RPMI7951 (cell line): ENCODE measurements at places on chromosomes 11 and 22. TPM values are rescaled to one million over a fixed set of nuclear protein-coding genes. Genes with fewer than 3 reads are reported as not detected.

DNA sequence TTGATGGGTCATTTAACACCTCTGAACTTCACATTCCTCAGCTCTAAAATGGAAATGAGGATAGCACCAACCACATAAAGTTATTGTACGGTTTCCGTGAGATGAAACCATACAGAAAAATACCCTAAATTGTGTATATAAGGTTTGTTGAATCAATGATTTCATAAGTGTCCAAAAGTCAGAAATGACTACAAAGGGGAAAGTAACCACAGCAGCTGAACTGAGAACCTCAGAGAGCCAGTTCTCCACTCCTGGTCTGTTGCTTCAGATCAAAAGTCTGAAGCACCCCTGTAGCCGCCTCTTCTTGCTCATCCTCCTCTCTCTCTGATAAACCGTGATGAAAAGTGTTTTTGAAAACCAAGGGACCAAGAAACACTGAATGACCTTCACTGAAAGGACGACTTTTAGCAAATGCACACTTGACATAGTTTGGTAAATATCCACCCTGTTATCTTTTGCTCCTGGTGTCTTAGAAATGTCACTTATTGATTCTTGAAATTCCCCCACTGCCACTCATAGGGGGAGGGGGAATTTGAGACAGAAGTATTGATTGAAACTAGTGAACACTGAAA, 194.5 kb downstream of the NAV2 start:
- DNase-seq = no peak

Gene RASL10A
- total RNA-seq = 0.24 TPM in 1 of 2 replicates, not detected in the other

DNA sequence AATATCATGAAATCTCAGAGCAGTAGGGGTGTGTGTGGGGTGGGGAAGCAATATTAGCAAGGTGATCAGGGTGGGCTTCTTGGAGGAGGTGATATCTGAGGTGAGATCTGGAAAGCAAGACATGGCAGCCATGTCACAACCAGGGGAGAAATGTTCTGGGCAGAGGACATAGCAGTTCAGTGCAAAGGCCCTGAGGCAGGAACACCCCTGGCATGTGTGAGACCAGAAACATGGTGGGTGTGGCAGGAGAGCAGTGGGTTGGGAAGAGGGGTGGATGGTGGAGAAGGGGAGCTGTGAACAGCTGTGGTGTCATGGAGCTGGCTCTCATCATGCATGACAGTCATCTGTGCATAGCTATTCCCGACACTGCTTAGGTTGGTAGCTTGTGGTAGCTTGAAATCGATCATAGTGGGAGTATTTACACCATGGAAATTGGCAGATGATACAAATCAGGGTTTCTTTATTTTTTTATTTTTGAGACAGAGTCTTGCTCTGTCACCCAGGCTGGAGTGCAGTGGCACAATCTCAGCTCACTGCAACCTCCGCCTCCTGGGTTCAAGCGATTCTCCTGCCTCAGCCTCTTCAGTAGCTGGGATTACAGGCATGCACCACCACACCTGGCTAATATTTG, 17.9 kb upstream of the MPPED1 start:
- no peak for DNase-seq

DNA sequence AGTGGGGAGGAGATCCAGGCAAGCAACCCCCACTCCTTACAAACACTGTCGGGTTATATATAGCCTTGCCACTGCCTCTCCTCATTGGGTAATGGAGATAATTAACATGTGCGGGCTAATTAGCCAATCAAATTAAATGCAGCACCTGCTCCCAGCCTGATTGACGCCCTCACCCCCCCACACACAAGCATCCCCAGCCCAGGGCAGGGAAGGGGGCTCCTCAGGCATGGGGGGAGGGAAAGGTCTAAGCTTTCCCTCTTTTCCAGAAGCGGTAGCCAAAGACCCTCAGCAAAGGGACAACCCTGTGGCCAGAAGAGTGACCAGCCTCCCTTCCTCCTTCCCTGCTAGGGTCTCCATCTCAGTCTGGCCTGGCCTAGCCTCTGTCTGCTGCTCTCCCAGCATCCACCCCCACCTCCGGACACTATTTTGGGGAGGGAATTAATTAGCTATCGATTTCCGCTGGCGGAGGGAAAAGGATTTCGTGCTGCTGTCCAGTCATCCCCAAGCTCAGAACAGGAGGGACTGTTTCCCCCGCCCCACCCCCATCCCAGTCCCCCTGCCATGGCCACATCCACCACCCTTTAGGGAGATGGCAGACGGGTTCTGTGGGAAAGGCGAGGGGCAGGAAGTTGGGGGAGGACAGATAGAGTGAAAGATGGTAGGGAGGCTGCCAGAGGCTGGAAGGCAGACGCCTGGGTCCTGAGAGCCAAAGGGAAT, 7.1 kb downstream of the NRXN2 start:
- DNase-seq = no peak

Gene USH1C
- total RNA-seq = not detected in 2 replicates

Gene MPZL2
- 0.72 TPM in 1 of 2 replicates, not detected in the other for total RNA-seq

DNA sequence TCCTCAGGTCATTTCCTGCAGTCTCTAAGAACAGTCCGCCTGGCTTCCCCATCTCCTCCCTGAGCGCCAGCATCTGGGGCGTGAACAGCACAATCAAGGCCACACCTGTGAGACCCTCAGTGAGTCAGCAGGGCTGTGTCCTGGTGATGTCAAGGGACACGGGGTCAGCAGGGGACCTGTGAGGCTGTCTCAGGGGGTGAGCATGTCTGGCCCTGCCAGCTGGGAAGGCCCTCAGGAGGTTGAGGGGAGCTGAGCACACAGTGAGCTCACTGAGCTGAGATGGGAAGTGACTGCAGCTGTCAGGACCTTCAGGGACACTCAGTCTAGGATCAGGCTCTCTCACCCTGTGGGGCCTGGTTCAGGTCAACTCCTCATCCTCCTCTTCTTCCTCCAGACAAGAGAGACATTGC, 46.6 kb upstream of the VPREB1 start:
- DNase-seq = no peak

Gene BRD1
- 7.2 and 8.2 TPM in 2 replicates for total RNA-seq

Gene C1QTNF5
- 2.3 and 4.4 TPM in 2 replicates for total RNA-seq

GRCh38 chr11:133917921-133918607, 38.7 kb downstream of the IGSF9B start:
- DNase-seq = no peak

Gene OR52I2
- not detected in 2 replicates for total RNA-seq

- DNase-seq = peak; percentile 99
These were observed 37.2 kb upstream of the ACER3 start for GRCh38 chr11:76823481-76824028.

Gene CEP57
- 51.1 and 58.3 TPM in 2 replicates for total RNA-seq

DNA sequence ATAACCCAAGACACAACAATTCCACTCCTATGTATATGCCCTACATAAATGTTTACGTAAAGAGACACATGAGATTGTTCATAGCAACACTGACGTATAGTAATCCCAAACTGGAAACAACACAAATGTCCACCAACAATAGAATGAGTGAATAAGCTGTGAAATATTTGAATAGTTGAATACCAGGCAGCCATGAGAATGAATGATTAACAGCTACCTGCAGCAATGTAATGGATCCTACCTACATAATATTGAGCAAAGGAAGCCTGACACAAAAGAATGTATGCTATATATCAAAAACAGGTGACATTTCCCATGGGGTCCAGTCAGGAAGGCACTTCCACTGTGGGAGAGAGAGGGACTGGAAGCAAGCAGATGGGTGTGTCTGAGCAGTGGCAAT, 92.8 kb upstream of the LINC01488 start:
- DNase-seq = no peak

GRCh38 chr11:118522571-118523072, 4.7 kb upstream of the TTC36 start:
- peak; percentile 24 for DNase-seq

Gene LGALS1
- total RNA-seq = 7,179 and 7,611 TPM in 2 replicates

GRCh38 chr22:29331658-29332300, 16.3 kb upstream of the RASL10A start:
- no peak for DNase-seq

- no peak for DNase-seq
These were observed 23.5 kb downstream of the IRAG1 start for GRCh38 chr11:10670099-10670498.

- peak; percentile 95 for DNase-seq
These were observed 31.1 kb downstream of the TMEM45B start for GRCh38 chr11:129846508-129847335.

- DNase-seq = no peak
These were observed 2.4 kb downstream of the GNB1L start for GRCh38 chr22:19852177-19852781.

- peak; percentile 61 for DNase-seq
These were observed 161.7 kb upstream of the CADM1 start for GRCh38 chr11:115665958-115666357.

Gene SNRPD3
- total RNA-seq = 179 and 194 TPM in 2 replicates

- no peak for DNase-seq
These were observed 99.3 kb upstream of the FAT3 start for GRCh38 chr11:92125321-92125720.

- DNase-seq = no peak
These were observed 29.3 kb upstream of the PHF21B start for GRCh38 chr22:45039133-45039532.

GRCh38 chr11:73997120-73997770, 11.6 kb downstream of the UCP3 start:
- DNase-seq = no peak

Gene SERPIND1
- 0.20 and 0.48 TPM in 2 replicates for total RNA-seq

Gene APOBEC3B
- 19.6 and 20.9 TPM in 2 replicates for total RNA-seq

DNA sequence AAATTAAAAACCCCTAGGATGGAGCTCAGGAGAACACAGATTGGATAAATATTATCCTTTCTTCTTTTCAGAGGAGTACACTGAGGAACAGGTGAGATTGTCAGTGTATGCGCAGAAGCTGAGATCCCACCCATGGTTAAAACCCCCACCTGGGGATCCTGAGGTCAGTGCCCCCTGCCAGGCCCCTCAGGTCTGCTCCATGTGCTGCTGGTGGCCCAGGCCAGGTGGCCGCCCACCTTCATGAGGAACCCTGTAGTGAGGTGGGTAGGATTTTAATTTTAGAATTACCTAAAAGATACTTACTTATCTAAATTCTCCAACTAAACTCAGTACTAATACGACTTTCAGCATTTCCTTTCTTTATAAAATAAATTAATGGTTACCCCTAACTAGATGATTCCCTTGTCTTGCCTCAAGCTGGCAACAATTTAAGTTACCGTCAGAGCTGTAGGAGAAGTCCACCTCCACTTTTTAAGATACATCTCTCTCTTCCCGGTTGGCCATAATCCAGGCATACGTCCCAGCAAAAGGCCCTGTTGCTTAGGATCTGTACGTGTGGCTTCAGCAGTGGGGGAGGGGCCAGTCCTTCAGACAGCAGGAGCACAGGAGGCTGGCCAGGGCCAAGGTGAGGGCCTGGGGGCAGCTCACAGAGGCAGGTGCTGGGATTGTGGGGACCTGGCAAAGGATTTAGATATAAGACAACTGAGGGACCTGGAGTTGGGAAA, 61.5 kb upstream of the PITPNB start:
- DNase-seq = no peak

GRCh38 chr11:111402411-111402810, 23.3 kb upstream of the POU2AF1 start:
- no peak for DNase-seq

GRCh38 chr11:9003573-9004182, at the start of gene NRIP3:
TSS of gene NRIP3 (minus strand) at chr11:9004001. CDS start at chr11:9003935, 66 bp downstream.
- peak; percentile 69 for DNase-seq

DNA sequence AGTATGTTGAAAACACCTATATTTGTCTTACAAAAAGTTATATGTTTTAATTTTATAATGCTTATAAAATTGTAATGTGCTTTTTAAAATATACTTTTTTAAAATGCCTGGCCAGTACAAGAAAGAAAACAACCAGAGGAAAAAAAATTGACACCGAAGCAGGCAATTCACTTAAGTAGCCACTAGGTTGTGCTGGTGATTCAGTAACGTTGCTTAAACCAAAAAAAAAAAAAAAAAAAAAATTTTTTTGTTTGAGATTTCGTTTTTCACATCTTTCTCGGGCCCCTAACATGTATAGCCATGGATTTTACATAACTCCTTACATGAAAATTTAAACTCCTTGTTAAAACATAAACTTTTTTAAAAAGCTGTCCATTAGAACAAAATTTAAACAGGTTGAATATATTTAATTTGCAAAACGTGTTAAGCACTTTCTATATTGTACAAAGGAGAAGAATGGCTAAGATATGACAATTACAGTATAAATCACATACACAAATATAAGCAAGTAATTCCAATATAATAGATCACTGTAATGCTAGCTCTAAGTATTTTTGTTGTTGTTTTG, 9.2 kb downstream of the OR8B4 start:
- peak; percentile 44 for DNase-seq

DNA sequence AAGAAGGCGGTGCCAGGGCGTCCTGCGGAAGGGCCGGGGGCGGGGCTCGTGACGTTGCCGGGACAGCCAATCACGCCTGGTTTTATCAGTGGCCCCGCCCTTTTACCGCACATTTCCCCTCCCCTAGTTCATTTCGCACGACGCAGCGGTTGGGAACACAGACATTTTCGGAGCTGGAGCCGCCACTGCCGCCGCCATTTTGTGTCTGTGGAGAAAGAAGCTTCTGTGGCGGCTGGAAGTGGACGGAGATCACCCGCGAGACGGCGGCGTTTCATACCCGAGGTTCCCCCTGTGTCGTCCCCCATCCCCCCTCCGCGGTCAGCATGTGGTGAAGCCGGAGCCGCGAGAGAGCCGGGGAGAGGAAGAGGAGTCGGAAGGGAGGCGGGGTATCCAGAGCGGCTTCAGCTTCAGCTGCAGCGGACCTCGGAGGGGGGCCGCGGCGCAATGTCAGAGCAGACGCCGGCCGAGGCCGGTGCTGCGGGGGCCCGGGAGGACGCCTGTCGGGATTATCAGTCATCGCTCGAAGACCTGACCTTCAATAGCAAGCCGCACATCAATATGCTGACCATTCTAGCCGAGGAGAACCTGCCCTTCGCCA, at the start of gene PCF11:
Gene PCF11, plus strand, starts transcription at position 136 of the 598 bp plus-strand sequence. Its CDS starts 309 bp downstream, at position 445.
- no peak for DNase-seq

DNA sequence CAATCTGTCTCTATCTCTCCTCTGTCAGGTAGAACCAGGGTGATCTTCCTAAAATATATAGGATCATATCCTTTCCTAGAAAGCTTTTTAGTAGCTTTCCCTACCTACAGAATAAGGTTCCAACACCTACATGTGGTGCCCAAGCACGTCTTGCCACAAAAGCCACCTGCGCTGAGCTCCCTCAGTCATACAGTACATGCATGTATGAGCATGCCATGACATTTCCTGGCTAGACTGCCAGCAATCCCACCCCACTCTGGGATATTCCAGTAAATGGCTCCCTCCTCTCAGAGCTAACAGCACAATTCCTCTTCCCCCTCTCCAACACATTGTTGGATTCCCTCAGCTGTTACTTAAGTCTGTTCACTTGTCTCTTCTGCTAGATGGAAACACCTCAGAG, 398.0 kb downstream of the TENM4 start:
- no peak for DNase-seq

Gene BARX2
- total RNA-seq = not detected in 2 replicates

DNA sequence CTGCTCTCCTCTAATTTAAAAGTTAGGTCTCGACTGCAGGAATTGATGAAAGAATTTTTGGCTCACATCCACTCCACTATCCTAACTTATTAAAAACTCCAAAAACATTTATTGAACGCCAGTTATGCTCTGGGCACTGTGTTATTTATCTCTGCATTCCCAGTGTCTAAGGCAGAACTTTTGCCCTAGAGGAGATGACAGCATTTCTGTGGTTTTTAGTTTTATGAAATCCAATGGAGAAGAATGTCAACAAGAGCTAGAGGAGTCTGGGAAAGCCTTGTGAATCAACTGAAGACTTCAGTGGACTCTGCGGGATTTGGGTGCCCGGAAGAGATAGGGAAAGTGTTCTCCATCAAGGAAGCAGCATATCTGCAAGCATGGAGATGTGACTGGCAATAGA, 217.0 kb upstream of the PGR start:
- DNase-seq = peak; percentile 18

- no peak for DNase-seq
These were observed 26.7 kb downstream of the TREH start for GRCh38 chr11:118652681-118653181.
